ENCODE measurements at places on chromosomes 5 and 9.

DNA sequence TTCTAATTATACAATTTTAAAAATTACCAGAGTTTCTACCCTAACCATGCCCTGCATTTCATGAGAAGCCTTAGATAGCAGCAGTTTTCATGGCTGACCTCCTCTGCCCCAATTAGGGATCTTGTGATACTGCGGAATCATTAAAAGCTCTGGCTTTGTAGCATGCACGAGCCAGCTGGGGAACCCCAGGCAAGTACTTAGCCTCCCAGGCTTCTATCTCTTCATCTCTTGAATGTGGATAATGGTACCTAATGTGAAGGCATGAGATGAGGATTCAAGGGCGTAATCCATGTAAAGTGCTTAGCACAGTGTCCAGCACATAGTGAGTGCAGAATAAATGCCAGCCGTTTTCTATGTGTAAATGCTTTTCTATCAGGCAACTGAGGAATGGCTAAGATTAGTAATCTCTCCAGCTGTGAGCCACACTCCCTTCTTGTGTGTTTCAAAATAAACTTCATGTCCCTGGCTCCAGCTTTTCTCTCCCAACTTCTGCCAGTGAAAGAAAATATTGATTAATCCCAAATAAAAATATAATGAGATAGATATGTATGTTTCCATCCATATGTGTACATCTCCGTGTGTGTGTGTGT is 88.4 kb downstream of the APBA1 start:
- no peak for DNase-seq

- DNase-seq, result no peak
Measured at GRCh38 chr5:173245319-173246134, 10.5 kb upstream of the NKX2-5 start.

DNA sequence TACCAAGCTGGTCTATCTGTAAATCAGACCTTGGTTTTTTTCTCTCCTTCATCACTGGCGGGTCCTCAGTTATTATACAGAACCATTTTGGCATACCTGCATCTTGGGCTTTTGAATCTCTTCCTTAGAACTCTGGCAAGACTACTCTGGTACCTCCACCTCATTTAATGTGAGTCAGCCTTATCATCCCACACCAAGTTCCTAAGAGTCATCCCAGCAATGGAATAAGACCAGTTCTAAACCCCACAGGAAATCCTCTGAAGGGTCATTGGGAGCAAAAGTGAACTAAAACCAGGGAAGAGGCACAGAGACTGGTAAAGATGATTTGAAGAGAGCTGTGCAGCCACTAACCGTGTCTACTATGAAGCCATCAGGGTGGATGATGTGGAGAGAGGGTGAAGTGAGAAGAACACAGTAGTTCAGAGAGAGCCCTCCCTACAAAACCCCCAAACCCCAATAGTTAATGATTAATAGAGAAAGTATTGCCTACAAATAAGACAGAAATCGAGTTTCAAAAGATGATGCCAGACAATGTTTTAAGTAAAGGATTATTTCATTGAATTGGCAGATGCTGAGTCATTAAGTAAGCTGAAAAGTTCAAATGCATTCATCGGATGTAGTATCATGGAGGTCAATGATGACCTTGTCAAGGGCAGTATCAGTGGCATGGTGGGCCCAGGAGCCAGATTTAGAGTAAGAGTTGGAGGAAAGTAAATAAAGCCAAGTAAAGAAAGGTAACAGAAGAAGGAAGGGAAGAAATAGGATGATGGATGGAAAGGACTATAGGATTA is 85.4 kb downstream of the PCSK1 start:
- no peak for DNase-seq

- DNase-seq, result no peak
Measured at GRCh38 chr9:105712773-105713172, 18.4 kb downstream of the TMEM38B start.

- DNase-seq, result no peak
Measured at GRCh38 chr5:79200573-79201183, 35.3 kb upstream of the JMY start.

DNA sequence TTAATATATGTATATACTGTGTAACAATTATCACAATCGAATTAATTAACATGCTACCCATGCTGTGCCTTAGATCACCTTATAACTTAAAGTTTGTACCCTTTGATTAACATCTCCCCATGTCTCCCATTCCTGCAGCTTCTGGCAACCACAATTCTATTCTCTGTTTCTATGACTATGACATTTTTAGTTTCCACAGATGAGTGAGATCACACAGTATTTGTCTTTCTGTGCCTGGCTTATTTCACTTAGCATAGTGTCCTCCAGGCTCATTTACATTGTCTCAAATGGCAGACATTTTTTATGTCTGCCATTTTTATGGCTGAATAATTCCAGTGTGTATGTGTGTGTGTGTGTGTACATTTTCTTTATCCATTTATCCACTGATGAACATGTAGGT is 146.1 kb upstream of the SLC28A3 start:
- DNase-seq, result no peak

- no peak for DNase-seq
Measured at GRCh38 chr5:34695275-34696027, 39.3 kb downstream of the RAI14 start.

GRCh38 chr5:58439094-58439644 is 20.7 kb downstream of the PLK2 start:
- no peak for DNase-seq

DNA sequence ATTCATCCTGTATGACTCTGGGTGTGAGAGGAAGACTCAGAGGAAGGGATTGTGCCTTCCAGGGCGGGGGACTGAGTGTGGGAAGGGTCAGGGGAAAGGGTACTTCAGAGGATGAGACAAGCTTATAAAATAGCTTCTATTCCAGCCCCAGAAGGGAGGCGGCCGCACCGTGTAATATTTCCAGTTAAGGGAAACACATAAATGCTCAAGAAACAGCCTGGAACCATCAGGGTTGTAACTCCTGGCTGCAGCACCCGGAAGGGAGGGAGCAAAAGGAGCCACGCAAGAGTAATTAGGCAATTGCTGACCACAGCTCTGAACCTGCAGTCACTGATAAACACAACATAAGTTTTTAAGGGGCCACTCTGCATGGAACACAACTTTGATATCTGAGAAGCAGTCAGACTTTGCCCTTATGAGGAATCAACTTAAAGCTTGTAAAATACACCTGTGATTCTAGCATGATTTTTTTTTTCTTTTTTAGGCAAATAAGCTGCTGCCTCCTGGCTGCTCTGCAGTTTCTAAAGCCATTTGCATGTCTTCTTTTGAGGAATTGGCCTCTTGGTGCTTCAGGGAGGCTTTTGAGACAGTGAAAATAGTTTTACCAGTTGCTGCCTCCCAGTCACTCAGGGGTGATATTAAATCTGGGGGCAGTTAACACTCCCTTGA is 382.7 kb downstream of the ENC1 start:
- DNase-seq, result no peak

DNA sequence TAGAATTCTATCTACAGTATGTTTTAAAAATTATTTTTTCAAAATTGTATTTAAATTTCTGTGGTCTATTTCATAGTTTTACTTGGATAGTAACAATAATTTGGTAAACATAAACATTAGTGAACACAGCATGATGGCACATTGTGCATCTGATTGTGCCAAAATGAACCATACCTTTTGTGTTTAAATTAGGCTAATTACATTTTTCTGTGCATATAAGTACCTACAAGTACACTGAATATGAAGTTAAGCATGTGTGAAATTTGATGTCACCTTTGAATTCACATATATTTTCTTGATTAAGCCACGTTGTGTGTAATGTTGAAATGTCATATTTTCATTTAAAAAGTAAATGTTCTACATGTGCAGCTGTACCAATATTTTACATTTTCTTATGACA is 13.4 kb downstream of the PBX3 start:
- no peak for DNase-seq

DNA sequence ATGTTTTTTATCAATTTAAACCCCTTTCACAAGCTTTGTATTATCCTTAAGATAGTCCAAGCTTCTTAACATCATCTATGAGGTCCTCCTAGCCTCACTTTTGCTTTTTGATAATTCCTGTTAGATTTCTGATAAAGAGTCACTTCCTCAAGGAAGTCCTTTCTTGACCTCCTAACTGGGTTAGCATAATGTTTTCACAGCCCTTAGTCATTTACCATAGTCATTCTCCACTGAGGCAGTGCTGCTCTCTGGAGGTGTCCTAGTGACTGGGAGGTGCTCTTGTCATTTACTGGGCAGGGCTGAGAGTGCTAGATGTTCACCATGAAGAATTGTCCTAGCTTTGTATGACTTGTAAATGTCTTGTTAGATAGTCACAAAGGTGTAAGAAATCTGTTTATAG is 26.4 kb downstream of the TNPO1 start:
- DNase-seq, result no peak

DNA sequence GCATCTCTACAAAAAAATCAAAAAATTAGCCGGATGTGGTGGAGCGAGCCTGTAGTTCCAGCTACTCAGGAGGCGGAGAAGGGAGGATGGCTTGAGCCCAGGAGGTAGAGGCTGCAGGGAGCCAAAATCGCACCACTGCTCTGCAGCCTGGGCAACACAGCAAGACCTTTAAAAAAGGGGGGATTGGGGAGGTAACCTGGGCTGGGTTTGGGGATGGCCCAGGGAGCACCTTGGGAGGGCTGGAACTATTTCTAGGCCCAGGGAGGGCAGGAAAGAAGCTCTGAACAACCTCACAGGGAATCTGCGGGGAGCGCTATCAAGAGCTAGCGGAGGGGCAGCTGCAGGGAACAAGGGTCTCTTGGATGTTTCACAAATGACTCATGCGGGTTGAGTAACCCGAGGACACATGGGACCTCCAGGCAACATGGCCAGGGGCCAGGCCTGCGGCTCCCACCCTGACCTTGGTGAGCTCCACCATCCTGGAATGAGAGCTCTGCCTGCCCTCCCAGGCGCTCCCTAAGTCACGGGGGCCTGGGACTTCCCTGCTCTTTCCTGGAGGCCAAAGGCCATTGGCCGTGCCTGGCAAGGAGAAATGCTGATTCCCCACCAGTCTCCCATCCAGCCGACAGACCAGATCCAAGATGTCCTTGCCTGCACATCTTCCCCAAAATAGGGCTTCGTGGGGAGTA is 23.4 kb downstream of the SARDH start:
- DNase-seq, result no peak

DNA sequence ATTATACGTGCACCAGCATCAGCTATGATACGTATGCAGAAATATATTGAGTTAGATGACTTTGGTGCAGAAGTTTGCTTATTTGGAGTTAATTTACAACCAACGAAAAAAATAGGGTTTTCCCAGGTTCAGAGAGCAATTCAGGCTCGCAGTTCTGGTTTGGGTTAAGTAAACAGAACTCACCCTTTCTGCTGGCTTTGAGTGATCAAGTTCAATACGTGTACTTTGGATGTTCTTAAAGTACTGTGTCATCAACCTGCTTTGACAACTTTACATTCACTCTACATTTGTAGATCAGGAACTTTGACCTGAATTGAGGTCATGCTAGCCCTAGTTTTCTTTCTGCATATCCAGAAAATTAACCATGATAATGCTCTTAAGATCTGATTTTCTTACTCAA is 40.7 kb downstream of the ACOT12 start:
- no peak for DNase-seq

- no peak for DNase-seq
Measured at GRCh38 chr5:147303976-147304375, 69.2 kb downstream of the STK32A start.

- no peak for DNase-seq
Measured at GRCh38 chr5:116769470-116769869, 194.8 kb upstream of the SEMA6A start.

DNA sequence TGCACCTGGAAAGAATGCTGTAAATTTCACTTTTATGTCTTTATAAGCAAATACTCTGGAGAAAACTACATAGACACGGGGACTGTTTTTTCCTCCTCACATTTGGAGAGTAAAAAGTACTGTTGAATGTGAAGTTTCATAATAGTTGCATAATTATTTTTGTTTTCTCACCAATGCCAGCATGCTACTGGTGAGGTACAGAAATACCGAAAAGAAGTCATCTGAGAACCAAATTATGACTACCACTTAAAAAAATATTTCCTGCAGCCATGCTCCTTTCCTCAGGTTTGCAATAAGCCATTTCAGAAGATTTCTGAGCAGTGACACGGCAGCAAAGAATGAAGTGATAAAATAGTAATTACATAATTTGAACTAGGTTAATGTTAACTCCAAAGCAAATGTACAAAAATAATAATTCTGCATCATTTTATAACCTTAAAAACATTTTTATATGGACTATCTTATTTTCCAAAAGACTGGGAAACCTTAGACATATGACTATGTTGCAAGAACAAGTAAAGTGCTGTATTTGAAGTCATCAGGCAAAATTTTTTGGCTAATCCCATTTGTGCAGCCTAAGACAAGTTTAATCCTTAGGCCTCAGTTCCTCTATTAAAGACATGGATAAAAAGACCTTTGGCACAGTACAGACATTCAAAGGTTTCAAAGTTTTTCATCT is 144.7 kb downstream of the PCSK1 start:
- DNase-seq, result no peak

- DNase-seq, result no peak
Measured at GRCh38 chr5:18010053-18010452, 375.8 kb downstream of the TAF11L14 start.

DNA sequence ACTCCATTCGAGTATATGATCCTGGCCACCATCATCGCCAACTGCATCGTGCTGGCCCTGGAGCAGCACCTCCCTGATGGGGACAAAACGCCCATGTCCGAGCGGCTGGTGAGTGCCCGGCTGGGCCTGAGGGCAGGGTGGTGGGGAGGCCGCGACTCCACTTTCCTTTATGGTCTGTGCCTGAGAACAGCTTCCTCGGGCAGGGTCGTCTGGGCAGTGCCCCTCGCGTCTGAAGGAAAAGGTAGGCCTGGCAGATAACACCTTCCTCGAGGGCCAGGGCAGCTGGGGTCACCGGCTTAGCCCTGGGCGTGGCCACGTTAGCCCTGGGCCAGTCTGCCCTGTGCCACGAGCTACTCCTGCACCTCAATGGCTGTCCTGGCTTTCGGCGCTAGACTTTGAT is 1.5 kb downstream of the CACNA1B start:
- no peak for DNase-seq

- DNase-seq, result no peak
Measured at GRCh38 chr9:35179347-35180280, 17.8 kb downstream of the UNC13B start.

- DNase-seq, result no peak
Measured at GRCh38 chr5:176678584-176678983, 31.3 kb downstream of the TSPAN17 start.

GRCh38 chr5:171158581-171158980 is 150.5 kb upstream of the TLX3 start:
- no peak for DNase-seq

DNA sequence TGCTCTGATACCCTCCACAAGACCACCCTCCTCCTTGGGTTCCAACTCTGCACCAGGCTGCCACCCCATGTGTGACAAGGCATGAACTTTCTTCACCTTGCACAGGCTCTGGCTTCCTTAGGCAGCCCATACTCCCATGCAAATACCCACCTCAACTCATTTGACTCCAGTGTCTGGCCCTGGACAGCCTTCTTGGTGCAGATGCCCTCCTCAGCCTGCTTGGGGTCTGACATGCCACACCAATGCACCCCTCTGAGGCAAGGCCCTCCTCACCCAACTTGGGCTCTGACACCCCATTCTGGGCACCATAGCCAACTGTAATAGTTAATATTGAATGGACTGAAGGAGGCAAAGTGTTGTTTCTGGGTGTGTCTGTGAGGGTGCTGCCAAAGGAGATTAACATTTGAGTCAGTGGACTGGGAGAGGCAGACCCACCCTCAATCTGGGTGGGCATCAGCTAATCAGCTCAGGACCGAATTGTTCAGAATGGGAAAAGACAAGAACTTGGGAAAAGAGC is 115.0 kb upstream of the EPB41L4A start:
- no peak for DNase-seq
